Colonic mucosa (tissue), 4 donors: ENCODE measurements at places on chromosomes 2 and 18. TPM values are rescaled to one million over a fixed set of nuclear protein-coding genes. Genes with fewer than 3 reads are reported as not detected.
A peak's percentile ranks its signal among the peaks of the same experiment; 100 is the strongest.

DNA sequence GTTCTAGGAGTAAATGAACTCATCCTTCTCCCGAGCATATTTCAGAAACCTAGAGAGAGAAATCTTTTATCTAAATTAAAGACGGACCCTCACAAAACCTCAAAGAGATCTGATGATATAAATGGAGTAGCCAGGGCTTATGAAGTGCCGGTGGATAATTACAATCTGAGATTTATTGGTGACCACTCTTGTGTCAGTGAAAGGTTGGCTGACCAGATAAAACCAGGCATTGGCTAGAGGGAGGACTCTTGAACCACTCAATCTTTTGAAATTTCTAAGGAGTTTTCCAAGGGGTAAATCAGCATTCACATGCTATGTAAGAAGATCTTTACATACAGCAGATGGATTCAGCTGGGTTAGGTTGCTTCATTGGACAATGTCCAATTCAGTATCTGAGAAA is 227.3 kb upstream of the MMADHC start:
- H3K4me1 ChIP-seq = no peaks in the 10 kb centered on the region
- no peaks in the 10 kb centered on the region for H3K36me3 ChIP-seq
- no peak overlapping the region for H3K27ac ChIP-seq
- DNase-seq = no peak

- H3K27ac ChIP-seq = no peak overlapping the region
- no peak for DNase-seq
- no peaks in the 10 kb centered on the region for H3K4me1 ChIP-seq
Observed at GRCh38 chr2:67002618-67003371, 394.3 kb upstream of the ETAA1 start.

- H3K4me3 ChIP-seq = no peak overlapping the region
- H3K4me1 ChIP-seq = no peaks in the 10 kb centered on the region
- no peaks in the 10 kb centered on the region for H3K36me3 ChIP-seq
Observed at GRCh38 chr2:109322641-109323040, 193.6 kb downstream of the SH3RF3 start.

DNA sequence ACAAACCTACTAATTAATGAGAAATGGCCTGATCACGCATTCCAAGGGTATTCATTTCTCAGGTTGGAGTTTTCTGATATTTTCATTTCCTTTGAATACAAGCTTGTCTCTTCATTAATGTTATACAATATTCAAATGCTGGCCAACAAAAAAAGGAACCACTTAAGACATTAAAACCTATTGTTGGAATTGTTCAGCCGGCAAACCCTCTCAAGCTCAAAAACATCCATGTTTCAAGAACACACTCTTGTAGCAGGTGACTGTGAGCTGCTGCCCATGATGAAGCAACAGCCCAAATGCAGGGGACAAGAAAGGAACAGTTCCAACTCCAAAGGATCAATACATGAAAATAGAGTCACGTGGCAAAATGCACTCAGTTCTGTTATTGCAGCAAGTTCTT is 454.5 kb downstream of the BCL11A start:
- DNase-seq = no peak
- peaks cover 4% of the 10 kb centered on the region for H3K4me1 ChIP-seq
- no peaks in the 10 kb centered on the region for H3K36me3 ChIP-seq
- H3K27me3 ChIP-seq = no peaks in the 10 kb centered on the region

DNA sequence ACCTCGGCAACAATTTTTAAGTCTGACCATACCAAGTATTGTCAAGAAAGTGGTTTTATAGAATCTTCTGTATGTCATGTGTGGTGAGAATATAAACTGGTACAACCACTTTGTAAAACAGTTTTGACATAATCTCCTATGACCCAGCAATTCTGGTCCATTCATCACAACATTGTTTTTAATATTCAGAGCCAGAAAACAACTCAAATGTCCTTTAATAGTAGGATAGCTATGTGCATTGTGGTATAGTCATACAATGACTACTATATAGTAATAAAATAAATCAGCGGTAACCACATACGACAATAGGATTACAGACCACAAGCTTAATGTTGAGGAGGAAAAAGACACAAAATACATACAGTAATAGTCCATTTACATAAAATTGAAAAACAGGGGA is 175.2 kb upstream of the SPATS2L start:
- H3K27me3 ChIP-seq = no peaks in the 10 kb centered on the region
- DNase-seq = no peak
- no peak overlapping the region for H3K27ac ChIP-seq
- no peaks in the 10 kb centered on the region for H3K4me1 ChIP-seq
- H3K36me3 ChIP-seq = no peaks in the 10 kb centered on the region
- no peak overlapping the region for H3K4me3 ChIP-seq

DNA sequence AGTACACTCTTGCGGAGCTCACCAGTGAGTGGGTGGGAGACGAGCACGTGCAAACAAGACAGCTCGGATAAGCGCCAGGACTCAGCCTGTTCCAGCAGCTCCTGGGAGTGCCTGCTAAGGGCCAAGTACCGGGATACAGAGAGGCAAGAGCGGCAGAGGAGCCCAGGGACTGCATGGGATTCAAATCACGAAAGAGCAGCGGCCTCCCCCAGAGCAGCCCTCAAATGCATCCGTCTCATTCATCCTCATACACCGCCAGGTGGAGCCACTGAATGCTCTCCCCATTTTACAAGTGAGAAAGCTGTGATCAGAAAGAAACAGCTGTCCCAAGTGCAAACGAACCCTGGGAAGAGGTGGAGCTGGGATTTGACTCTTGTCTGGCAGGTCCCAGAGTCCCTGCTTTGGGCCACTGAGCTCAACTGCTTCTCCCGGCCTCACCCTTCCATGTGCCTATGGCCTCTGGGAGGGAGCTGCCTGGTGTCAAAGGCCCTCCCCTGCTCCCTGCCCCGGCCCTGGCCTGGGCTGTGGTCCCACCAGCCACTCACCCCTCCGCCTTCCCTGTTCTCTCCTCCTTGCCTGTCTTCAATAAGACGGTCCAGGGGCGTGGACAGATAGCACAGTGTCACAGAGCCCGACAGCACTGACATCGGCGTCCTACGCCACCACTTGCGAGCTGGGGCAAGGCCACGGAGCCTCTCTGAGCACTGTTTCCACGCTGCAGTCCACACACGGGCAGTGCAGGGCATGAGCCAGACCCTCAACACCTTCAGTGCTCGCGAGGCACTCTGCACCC is 72.8 kb upstream of the TAF1B start:
- no peaks in the 10 kb centered on the region for H3K27me3 ChIP-seq
- H3K27ac ChIP-seq = no peak overlapping the region
- no peak overlapping the region for H3K4me3 ChIP-seq
- no peaks in the 10 kb centered on the region for H3K4me1 ChIP-seq
- DNase-seq = peak; percentile 74

- H3K4me1 ChIP-seq = no peaks in the 10 kb centered on the region
- peak overlapping the region; percentile 64 for H3K27ac ChIP-seq
- DNase-seq = peak; percentile 55
- H3K36me3 ChIP-seq = no peaks in the 10 kb centered on the region
Observed at GRCh38 chr2:215831296-215831913, 181.9 kb downstream of the MREG start.

- DNase-seq = peak; percentile 33
- no peaks in the 10 kb centered on the region for H3K27me3 ChIP-seq
Observed at GRCh38 chr2:10709290-10709939, 12.0 kb upstream of the ATP6V1C2 start.

DNA sequence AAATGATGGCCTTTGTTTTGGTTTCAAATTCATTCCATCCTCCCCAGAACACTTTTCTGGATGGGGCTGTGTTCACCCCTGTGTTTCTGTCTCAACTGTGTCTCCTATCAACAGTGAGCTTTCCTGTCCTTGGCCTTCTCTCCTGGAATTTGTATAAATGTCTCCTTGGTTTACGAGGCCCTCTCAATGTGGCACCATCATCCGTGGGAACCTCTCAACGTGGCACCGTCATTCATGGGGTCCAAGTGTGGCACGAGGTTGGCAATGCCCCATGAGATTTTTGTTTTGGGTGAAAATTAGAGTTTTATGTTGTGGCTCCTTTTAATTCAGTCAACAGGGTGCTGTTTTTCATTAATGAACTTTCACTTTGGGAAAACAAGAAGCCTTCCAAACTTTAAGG is 280.7 kb upstream of the SALL3 start:
- H3K4me3 ChIP-seq = no peak overlapping the region
- no peak for DNase-seq
- H3K27ac ChIP-seq = no peak overlapping the region
- no peaks in the 10 kb centered on the region for H3K27me3 ChIP-seq
- no peaks in the 10 kb centered on the region for H3K4me1 ChIP-seq
- no peaks in the 10 kb centered on the region for H3K36me3 ChIP-seq

- H3K36me3 ChIP-seq = no peaks in the 10 kb centered on the region
- no peak overlapping the region for H3K4me3 ChIP-seq
- DNase-seq = peak; percentile 21
- no peaks in the 10 kb centered on the region for H3K27me3 ChIP-seq
Observed at GRCh38 chr2:128442891-128443302, 124.2 kb upstream of the HS6ST1 start.

GRCh38 chr2:130186391-130186790 is 4.3 kb downstream of the MZT2B start:
- H3K4me1 ChIP-seq = no peaks in the 10 kb centered on the region
- no peaks in the 10 kb centered on the region for H3K36me3 ChIP-seq
- no peak overlapping the region for H3K27ac ChIP-seq
- H3K4me3 ChIP-seq = no peak overlapping the region
- H3K27me3 ChIP-seq = no peaks in the 10 kb centered on the region

DNA sequence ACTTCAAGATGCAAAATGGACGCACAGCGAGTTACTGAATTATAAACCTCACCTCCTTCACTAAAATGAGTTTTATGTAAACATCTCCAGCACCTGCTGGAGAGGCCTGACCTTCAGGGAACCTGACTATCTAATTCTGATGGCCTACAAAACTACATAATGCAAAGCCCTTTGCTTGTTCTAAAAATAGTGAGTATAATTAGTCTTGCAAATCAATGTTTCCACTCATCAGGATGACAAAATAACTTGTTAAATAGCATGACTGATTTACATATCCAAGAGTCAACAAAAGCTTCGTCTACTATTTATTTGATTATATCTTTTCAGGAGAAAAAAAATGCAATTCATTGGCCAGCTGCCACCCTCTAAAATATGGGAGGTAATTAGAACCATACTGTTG is 326.3 kb upstream of the MC4R start:
- no peak overlapping the region for H3K27ac ChIP-seq
- H3K4me1 ChIP-seq = no peaks in the 10 kb centered on the region
- no peak overlapping the region for H3K4me3 ChIP-seq
- no peaks in the 10 kb centered on the region for H3K36me3 ChIP-seq
- no peak for DNase-seq

DNA sequence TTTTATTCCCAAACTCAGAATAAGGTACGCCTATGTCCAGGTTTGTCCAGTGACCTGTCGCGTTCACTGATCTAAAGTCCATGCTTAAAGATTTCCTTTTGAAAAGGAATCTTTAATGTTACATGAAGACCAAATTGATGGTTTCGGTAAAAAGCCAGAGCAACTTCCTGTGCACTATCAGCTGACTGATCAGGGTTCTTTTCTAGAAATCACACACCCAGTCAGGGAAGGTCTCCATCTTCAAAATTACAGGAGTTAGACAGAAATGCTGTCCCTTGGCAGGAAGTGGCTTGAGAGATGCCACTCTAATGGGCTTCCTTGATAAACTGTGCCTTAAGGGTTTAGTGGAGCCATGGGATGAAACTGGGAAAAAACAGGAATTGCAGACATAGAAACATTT is 14.7 kb upstream of the ARHGAP25 start:
- H3K4me1 ChIP-seq = peaks cover 3% of the 10 kb centered on the region
- H3K4me3 ChIP-seq = no peak overlapping the region
- H3K27me3 ChIP-seq = no peaks in the 10 kb centered on the region

- DNase-seq = peak; percentile 57
- H3K27ac ChIP-seq = peak overlapping the region; percentile 78
- no peaks in the 10 kb centered on the region for H3K27me3 ChIP-seq
Observed at GRCh38 chr18:48165111-48165866, 234.8 kb upstream of the SMAD2 start.

DNA sequence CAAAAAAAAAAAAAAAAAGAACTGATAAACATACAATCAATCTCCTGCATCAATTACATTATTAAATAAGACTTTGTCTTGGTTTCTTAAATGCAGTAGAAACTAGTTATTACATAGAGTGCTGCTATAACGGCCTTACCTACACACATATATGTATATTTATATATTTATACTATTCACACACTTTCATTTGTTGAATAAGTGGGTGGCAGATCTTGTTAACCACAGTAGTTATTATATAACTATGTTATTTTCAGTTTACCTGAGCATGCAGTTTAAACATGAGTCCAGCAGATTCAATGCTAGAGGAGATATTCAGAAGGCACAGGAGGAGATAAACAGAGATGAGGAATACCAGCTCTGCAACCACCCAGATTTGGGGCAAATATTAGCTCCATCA is 81.5 kb upstream of the CD226 start:
- no peaks in the 10 kb centered on the region for H3K36me3 ChIP-seq
- DNase-seq = no peak
- no peak overlapping the region for H3K4me3 ChIP-seq
- no peak overlapping the region for H3K27ac ChIP-seq
- no peaks in the 10 kb centered on the region for H3K4me1 ChIP-seq
- no peaks in the 10 kb centered on the region for H3K27me3 ChIP-seq

DNA sequence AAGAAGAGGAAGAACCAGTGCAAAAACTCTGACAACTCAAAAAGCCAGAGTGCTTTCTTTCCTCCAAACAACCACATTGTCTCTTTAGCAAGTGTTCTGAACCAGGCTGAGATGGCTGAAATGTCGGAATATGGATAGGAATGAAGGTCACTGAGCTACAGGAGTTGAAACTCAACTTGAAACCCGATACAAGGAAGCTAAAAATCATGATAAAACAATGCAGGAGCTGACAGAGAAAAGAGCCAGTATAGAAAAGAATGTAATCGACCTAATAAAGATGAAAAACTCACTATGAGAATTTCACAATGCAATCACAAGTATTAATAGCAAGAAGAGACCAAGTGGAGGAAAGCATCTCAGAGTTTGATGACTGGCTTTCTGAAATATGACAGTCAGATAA is 15.0 kb upstream of the EIF2AK3 start:
- no peak overlapping the region for H3K4me3 ChIP-seq
- H3K27ac ChIP-seq = no peak overlapping the region
- H3K36me3 ChIP-seq = no peaks in the 10 kb centered on the region
- no peak for DNase-seq
- no peaks in the 10 kb centered on the region for H3K27me3 ChIP-seq
- no peaks in the 10 kb centered on the region for H3K4me1 ChIP-seq

- no peaks in the 10 kb centered on the region for H3K4me1 ChIP-seq
- H3K4me3 ChIP-seq = no peak overlapping the region
- H3K27ac ChIP-seq = no peak overlapping the region
- H3K36me3 ChIP-seq = no peaks in the 10 kb centered on the region
- H3K27me3 ChIP-seq = no peaks in the 10 kb centered on the region
Observed at GRCh38 chr2:77484026-77484425, 38.1 kb downstream of the LRRTM4 start.

The ACTG2 gene
- 25.4 TPM for total RNA-seq

The IMPA2 gene
- 150 TPM for total RNA-seq

The REEP1 gene
- 1.8 TPM for total RNA-seq
